ENCODE measurements at places on chromosomes 2 and 18.

GRCh38 chr2:15205562-15205961 lies 355.6 kb downstream of the NBAS start:
- no peak for DNase-seq

- no peak for DNase-seq
These were observed 17.3 kb upstream of the PRKCE start for GRCh38 chr2:45634223-45634622.

DNA sequence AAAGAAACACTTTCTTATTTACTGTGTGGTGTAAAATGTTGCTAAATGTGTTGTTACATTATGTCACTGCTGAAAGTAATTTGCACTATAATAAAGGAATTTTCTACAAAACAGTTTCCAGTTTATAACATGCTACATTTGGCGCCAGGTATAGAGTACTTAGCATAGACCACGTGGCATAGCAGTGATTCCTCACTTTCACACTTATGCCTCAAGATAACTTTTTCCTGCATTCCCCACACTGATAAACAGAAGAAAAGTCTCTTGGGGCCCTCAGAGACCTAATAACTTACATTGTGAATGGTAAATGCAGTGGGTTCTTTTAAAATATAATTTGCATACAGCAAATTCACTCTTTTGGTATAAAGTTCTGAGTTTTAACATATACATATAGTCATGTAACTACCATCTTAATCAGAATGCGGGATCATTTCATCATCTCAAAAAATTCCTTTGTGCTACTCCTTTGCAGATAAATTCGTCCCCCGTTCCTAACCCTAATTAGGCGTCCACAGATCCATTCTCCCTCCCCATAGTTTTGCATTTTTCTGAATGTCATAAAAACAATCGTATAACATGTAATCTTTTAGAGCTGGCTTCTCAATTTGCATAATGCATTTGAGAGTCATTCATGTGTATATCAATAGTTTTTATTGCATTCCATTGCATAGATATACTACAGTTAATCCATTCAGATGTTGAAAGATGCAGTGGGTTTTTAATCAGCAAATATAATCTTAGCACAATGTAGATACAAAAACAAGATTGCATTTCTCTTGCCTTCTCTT lies 7.5 kb downstream of the LGALSL start:
- DNase-seq = no peak

GRCh38 chr2:186806591-186806990 lies 42.4 kb downstream of the ZSWIM2 start:
- DNase-seq = no peak

DNA sequence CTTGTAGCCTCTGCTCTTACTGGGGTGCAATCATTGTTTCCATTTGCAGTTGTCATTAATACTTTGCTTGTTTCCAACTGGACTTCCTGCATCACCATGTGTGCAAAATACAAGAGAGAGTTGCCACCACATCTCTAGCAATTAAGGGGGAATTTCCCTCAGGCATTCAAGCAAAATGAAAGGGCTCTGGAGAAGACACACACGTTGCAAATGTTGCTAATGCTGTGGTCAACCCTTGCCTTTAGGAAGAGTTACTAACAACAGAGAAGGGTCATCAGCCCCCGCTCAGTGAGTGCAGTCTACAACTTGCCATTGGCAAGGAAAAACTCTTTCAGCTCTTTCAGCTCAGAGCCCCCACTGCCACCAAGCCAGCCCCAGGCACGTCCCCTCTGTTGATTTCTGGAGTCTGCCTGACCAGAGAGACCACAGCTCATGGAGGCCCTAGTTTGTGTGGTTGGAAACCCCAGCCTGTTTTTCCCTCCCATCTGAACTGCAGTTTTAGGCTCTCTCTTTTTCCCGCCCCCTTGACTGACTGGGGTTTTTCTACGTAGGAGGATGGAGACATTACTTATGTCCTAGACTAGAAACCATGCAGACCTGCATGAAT lies 25.9 kb upstream of the GPR45 start:
- DNase-seq = no peak

- DNase-seq = no peak
These were observed 41.4 kb downstream of the USP14 start for GRCh38 chr18:199768-200167.

DNA sequence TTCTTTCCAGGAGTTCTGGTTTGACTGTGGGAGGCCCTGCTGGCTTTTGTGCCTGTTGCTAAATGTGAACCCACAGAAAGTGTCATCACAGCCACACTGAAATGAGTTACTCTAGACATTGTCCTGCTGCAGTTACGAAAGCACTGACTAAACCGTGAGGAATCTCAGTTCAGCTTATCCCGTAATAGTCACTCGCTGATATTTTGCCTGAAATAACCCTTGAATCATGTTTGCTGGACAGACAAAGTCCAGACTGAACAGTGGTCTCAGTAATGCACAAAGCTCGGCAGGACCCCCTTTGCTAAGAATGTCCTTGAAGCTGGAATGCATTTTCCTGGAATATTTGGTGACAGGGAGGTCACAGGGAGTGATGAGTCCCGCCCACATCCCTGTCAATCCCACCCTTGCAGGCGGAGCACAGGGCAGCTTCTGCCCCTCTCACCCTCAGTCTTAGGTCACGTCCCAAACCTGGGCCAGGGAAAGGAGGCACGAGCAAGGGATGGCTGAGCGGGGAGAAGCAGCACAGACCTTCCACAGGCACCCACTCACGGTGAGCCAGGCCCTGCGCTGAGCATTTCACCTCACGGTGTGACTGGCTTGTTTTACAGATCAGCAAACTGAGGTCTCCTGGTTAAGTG lies 53.4 kb downstream of the ADI1 start:
- no peak for DNase-seq

GRCh38 chr2:177407031-177407430 lies 14.5 kb downstream of the AGPS start:
- no peak for DNase-seq

GRCh38 chr18:48797841-48798255 lies 152.9 kb downstream of the SMAD7 start:
- no peak for DNase-seq

DNA sequence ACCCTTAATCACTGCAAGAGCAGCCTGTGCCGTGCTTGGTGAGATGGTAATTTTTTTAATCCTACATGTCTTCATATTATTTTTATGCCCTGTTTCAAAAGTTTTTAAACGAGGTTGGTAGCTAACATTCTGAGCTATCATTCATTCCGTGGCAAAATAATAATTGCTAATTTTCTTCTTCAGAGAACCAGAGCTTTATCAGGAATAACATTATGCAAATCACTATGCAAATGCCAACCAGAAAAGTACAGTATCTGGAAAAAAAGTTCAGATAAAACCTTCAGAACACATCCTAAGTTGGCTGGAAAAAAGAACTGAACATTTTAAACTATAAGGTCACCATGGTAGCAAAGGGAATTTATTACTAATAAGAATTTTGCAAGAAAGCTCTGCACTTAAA lies 165.1 kb upstream of the NABP1 start:
- no peak for DNase-seq

GRCh38 chr2:235082578-235083338 lies 130.9 kb downstream of the SH3BP4 start:
- DNase-seq = no peak
